ENCODE measurements at places on chromosomes 13 and 19. TPM values are rescaled to one million over a fixed set of nuclear protein-coding genes. Genes with fewer than 3 reads are reported as not detected.

DNA sequence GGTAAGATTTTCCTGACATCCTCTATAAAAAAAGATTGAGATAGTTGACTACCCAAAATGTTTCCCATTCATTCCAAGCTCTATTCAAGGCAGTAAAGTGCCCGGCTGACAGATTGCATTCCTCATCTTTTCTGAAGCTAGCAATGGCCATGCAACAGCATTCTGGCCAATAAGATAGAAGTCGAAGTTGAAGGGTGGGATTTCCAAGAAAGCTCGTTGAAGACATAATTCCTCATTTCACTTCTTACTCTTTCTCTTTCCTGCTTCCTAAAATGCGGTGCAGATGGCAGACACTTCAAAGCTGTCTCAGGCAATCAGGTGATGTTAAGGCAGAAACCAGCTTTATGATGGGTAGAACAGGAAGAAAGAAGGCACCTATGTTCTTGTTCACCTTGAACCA is 13.4 kb upstream of the ALOX5AP start:
- no peak for DNase-seq

DNA sequence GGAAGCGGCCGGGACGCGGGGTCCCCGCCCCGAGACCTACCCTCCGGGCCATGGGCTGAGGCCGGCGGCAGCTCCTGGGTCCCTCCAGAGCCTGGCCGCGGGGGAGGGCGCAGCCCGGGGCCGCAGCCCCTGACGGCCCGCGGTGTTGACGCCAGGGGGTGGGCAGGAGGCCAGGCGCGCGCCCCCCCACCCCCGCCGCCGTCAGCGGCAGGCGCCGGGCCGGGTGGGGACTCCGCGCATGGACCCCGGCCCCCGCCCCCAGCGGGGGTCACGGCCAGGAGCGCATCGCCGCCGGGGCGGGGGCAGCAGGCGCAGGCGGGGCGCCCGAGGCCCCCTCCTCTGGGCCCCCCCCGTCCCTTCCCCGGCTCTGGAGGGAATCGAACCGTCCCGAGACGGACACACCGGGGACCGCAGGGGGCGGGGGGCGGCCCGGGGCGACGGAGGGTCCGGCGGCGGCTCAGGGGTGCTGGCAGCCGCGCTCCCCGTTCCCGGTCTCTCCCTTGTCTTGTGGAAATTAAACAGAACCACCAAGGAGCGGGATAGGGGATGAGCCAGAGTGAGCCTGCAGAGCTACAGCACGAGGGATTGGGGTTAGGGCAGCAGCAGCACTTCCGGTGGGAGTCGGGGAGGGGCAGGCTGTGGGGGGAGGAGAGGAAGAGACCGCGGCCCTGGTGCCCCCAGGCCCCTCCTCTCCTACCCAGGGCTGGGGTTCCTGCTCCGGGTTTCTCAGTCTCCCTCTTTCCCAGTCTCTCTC is at the start of gene MEIS3:
TSS of gene MEIS3 (minus strand) at position 498 of the 754 bp plus-strand sequence. CDS start at position 52, 446 bp downstream.
- no peak for DNase-seq

- DNase-seq = no peak
Measured at GRCh38 chr13:74074723-74075122, 59.5 kb downstream of the KLF12 start.

Gene HIF3A
- 113 TPM for total RNA-seq

- DNase-seq = no peak
Measured at GRCh38 chr13:20394506-20394905, 131.2 kb downstream of the CRYL1 start.

GRCh38 chr19:29397748-29398147 is 128.0 kb upstream of the VSTM2B start:
- DNase-seq = no peak

All from chondrocyte (in vitro differentiated cells).